ENCODE measurements at places on chromosomes 3 and 15.

DNA sequence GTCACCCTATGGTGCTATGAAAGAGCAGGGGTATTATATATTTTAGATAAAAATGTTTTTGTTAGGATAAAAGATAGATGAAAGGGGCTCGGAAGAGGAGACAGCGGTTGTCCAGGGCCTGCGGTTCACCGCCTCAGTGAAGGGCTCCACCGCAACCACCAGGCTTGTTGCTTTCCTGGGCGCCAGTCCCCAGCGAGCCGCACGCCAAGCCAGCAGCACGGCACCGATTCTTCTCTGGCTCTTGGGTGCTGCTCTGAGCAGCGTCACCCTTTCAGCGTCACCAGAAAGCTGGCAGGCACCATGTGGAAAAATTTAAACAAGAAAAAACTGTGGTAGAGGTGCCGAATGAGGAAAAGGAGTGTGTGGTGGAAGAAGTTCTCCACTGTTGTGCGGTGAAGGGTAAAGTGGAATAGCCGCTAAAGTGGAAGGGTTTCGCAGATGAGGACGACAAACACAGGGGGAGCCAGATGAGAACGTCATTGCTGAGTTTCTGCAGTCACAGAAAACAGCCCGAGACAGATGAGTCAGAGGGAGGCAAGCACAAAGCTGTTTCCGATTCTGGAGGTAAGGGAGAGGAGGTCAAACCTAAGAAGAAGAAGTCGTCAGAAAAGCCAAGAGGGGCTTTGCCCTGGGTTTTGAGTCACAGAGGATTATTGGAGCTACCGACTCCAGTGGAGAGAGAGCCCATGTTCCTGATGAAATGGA, 569.2 kb downstream of the ZBBX start:
- no peak for DNase-seq

GRCh38 chr3:111338059-111338698, 203.8 kb upstream of the CD96 start:
- peak; percentile 64 for DNase-seq

GRCh38 chr3:49769286-49769915, 16.9 kb downstream of the IP6K1 start:
- no peak for DNase-seq

DNA sequence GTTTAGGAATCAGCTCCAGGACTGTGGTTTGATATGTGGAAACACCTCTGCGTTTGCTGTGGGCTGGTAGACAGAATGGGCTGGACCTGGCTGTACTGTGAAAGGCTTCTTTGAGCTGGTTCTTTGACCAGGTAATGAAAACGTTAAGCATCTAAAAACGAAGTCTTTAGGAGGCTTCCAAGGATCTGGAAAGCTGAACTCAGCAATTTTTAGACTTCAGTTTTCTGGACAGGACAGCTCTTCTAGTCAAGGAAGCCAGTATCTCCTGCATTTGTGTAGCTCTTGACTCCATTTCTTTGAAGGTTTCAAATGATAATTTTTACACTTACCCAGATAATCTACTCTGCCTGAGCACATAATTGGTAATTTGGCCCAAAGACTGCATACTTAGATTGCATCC, 25.5 kb downstream of the MAP2K1 start:
- no peak for DNase-seq

DNA sequence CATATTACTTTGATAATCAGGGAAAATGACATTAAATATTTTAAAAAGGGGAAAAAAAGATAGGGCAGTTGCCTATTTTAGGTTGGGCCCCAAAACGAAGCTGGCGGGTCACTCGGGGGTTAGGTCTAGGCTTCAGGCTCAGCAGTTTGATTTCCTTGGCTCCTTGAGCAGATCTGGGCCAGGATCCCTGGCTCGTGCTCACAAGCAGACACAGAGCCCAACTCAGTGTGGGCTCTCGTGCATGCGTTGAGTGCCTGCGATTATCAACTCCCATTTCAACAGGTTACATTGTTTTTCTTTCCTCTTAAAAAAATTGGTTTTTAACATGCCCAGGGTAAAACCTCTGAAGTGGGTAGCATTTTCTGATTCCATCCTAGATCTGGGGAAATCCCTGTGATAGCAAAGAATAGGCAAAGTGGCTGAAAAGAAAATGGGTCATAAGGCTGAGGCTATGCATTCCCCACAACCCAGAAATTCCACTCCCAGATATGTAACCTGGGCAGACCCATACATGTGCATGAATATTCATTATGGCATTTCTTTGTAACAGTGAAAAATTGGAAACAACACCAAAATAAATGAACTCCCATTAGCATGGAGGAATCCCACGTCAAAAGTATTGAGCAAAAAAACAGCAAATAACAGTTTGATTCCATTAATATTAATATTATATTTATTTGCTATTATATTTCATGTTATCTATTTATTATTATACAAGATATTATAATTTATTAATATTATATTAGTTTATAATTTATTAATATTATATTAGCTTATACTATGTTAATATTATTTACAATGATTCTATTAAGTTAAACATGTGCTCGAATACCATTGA, 27.8 kb downstream of the FAM43A start:
- DNase-seq: no peak

DNA sequence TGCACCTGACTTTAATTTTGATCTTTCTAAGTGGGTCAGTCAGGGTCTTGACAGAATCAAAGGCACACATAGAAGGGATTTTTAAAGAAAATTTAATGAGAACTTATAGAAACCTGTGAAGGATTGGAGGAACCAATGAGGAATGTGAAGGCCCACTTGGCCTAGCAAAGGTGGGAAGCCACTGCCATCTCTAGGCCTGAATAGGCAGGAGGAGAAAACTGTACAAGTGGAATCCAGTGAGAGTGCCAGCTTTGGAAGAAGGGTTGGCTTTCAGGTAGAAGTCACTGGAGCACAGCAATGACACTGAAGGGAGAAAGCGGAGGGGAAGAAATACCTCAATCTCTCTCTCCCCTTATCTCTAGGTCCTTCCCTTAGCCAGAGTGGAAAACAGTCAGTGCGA, 380.7 kb upstream of the KCNMB2 start:
- DNase-seq: no peak

DNA sequence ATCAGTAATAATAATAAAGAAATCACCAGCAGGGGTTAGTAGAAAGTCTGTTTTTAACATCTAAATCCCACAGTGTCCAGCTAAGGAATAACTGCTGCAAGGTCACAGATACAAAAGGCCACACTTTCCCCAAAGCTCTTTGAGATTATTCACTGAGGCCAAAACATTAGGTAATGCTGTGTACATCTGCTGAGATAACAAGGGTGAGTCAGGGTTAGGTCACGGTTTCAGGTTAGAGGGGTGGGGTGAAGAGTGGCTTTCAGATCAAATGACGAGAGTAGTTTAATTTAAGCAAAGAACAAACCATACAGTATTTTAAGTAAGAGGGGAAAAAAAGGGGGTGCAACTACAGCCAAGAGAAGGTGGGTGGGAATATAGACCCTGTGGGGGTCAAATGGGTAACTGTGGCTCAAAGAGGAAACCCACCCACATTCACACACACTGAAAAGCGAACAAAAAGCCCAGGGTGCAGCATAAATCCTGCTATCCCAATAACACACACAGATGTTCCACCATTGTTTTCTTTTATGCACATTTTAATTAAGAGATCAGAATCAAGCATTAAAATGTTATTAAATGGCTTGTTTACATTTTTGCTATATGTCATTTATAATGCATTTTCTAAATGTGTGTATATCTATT, 412.9 kb downstream of the TIGIT start:
- no peak for DNase-seq

- no peak for DNase-seq
Observed at GRCh38 chr3:120673116-120673515, 8.9 kb downstream of the HGD start.

DNA sequence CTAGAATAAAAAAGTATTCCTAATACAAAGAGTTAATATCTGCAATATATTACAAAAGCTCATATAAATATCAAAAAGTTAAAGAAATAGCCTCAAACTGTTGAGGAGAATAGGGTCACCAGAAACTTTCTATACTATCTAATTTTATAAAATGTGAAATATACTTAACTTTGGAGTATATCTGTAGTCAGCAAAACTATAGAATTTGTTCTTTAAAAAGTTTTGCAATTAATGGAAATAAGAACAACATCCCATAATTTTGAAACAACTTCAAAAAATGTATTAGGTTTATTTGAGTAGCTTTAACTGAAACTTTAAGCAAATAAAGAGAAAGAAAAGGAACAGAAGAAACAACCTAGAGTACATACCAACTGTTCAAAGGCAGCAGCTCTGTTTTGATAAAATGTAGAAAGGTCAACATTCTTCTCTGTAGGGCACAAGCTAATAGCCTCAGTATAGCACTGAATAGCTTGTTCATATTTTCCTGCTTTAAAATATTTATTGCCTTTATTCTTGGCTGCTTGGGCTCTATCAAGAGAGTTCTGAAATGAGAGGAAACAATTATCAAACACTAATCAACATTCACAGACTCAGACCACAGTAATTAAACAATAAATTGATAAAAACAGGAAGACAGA, 14.3 kb downstream of the TOMM70 start:
- DNase-seq: no peak

DNA sequence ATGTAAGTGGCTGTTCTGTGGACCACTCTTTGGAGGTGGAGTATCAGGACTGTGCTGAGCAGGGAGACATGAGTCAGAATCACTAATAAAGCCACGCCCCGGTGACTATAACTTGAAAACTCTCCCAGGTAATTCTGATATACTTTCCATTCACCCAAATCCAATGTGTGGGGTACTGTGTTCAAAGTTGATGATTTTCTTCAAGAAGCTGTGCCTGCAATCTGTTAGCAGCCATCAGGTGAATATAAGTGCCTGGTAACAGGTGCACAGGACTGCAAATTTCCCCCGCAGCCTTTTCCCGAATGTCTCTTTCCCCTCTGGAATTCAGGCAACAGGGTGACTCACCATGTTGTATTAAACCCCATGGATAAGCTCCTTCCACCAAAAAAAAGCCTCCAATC, 17.0 kb downstream of the MAGI1 start:
- no peak for DNase-seq

DNA sequence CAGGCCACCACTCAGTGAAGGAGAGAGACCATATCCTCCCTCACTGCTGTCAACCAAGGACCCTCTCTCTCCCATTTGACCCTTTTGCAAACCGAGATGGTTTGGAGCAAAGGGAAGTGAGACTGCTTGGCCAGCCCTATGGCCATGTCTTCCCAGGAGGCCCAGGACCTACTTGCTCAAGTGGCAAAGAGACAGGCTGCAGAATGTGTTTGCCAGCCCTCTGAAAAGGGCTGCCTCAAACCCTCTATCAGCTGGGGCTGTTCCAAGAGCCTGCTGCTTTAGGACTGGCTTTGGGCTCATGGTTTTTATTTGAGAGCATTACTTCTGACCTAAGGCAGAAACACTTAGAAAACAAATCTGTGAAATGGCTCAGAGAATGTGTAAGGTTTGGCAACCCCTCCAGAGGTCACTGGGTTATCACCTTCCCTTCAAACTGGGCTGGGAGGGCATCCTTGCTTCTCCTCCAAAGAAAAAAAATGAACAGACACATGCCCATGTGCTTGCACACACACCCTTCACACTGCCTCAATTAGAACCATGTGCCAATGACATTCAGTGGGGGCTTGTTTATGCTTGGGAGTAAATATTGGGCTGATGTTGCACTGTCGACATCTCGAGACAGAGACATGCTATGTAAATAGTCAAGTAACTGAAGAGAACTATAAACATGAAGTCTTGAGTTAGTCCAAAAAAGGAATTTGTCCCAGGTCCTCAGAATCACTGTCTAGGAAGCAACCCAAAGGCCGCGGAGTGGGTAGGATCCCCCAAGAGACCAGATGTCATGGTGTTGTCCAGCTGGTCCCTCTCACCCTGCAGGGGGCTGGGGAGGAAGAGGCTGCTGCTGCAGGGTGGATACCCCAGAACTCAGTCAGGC, 49.8 kb upstream of the CTDSPL start:
- no peak for DNase-seq

Data from activated naive CD4-positive, alpha-beta T cell treated with anti-CD3 and anti-CD28 coated beads, Interleukin-2, amount 10 ng/mL, durations not matched to agents 7 days and 5 days (primary cell).